ENCODE measurements at places on chromosomes 3 and 15.

DNA sequence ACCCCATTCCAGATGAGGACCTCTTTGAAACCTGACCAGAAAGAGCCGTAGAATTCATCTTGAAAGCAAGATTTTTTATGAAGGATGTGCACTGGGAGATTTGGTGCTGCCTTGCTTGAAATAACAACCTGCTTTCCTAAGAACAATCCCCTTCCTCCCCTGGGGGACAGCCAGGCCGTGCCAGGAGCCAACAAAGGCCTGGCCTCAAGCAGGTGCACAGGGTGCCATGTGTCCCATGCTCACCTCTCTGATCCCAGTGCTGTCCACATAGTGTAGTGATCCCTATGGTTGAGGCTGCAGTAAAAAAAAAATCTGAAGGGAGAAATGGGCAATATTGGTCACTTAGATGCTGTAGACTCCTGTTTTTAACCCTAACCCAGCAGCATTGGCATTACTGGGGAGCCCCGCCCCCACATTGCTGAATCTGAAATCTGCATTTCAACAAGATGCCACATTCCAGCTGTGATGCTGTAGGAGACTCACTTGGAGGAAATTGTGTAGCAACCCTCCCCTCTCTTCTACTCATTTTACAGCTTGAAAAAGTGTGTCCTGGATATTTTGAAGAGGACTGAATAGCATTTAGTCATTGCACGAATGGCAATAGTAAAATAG lies 171.2 kb downstream of the APBA2 start:
- DNase-seq = no peak

DNA sequence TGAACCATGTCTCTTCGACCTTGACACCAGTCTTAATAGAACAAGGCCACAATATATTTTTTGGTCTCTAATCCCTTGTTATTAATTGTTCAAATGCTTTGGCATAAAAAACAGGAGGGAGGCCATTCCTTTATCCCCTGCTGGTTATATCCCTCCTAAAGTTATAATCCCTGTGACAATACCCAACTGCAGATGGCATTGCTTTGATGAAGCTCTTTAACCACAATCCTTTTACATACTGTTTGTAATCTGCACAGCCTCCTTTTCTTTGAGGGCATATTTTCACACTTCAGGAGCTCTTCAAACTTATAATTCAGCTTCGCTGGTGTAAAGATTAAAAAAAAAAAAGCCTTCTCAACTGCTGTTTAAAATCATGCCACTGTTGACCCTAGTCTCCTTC lies 919.0 kb downstream of the EPHA3 start:
- DNase-seq = no peak

DNA sequence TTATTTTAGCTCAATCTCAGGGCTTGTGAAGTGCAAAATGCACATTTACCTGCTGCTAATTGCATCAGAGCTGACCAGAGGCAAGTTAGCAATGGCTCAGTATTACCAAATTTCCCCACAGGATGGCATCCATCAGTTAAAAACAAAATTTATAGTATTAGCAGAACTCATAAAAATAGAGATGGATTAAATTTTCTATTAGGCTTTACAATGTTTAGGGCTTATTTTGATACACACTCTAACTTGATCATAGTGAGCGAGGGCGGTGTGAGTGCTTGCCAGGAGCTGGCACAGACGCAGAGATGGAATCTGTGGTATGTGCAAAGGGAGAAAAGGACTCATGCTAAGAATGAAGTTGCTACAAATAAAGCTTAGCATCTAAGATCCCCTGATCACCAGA lies 241.0 kb downstream of the NSUN3 start:
- DNase-seq = peak; percentile 8

- DNase-seq = no peak
Observed at GRCh38 chr3:22898558-22898957, 304.6 kb upstream of the UBE2E2 start.

GRCh38 chr3:51896607-51897305 lies 6.4 kb downstream of the IQCF1 start:
- no peak for DNase-seq

DNA sequence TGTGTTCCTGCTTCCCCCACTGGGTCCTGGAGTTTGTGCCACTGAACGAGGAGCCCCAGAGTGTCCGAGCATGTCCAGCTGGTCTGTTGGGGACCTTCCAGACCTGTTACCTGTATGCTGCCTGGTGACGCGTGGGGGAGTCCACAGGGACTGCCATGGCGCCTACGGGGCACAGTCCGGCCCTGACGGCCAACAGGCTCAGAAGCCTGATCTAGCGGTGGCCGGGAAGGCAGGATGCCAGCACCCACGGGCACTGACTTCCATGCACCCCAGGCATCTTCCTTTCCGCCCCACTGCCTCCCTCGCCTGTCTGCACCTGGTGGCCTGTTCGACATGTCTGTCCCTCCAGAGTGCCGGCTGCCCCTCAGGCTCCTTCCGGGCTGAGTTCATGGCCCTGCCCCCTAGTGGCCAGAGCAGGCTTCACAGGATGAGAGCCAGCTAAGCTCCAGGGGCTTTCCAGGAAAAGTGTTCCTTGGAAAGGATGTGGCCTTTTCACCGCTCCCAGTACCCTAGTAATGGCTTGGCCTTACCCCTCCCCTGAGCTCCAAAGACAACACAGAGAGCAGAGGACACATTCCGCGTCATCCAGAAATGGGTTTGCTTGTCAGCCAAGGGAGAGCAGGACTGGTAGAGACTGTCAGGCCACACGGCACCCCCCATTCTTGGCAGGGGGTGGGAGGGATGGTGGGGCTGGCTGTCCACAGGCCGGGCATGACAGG lies 35.7 kb downstream of the NGRN start:
- DNase-seq = peak; percentile 83

DNA sequence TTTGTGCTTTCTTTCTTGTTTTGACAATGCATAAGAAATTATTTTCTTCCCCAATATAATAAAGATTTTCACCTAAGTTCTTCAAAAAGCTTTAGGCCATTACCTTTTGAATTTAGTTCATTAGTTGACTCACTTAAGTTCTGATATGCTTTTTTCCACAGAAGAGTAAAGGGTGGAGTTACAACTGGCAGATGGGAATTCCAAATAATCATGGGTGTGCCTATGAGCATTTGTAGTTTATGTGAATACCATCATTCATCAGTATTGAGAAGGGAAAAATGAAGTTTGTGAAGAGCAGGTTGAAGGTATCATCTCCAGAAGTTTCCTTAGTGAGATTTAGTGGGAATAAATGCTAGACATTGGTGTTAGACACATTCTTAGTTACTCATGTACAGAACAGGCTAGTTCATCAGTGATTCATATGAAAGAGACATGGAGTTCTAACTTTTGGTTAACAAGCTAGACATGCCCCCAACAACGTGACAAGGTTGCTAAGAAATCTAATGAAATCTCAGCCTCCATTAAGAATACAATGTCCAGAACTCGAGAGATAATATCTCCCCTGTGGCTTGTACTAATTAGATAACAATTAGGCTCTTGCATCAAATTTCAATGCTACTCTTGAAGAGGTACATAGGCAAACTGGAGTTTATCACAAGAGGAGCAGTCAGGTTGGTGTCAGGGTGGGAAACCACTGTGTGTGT lies 16.9 kb upstream of the ALCAM start:
- DNase-seq = no peak

- peak; percentile 91 for DNase-seq
Observed at GRCh38 chr3:37779289-37780152, 82.2 kb upstream of the CTDSPL start.

GRCh38 chr3:143824735-143825385 lies 23.4 kb downstream of the SLC9A9 start:
- DNase-seq = no peak

DNA sequence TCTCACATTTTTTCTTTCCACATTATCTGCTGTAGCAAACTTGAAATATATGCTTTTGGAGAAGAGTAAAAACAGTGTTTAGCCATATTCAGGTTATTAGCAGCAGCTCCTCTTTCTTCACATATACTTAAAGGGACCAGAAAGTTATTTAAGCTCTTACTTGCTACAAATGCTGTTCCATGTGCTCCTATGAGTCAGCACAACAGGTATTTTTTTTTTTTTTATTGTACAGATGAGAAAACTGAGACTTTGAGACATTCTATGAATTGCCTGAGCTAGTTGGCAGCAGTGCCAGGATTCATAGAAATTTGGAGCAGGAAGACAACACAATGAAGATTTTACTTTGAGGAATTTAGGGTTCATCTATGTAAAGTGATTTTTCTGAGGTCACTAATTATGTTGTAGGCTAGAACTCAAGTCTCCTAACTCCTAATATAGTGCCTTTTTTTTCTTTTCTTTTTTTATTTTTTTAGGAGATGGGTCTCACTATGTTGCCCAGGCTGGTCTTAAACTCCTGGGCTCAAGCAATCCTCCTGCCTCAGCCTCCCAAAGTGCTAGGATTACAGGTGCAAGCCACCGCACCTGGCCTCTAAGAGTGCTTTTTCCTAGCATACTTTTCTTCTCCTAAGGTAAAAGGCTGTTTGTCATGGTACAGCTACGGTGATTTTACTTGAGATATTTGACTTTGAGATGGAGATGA lies 23.6 kb downstream of the SETD5 start:
- DNase-seq = no peak

- DNase-seq = no peak
Observed at GRCh38 chr3:30135190-30135589, 471.2 kb upstream of the TGFBR2 start.

- DNase-seq = peak; percentile 44
Observed at GRCh38 chr15:48974882-48975281, 11.2 kb upstream of the SHC4 start.

GRCh38 chr3:71129611-71130431 lies 453.7 kb downstream of the FOXP1 start:
- DNase-seq = peak; percentile 85

GRCh38 chr3:23035927-23036640 lies 167.0 kb upstream of the UBE2E2 start:
- no peak for DNase-seq

GRCh38 chr15:68218847-68219798 lies 10.4 kb downstream of the CLN6 start:
- DNase-seq = no peak

GRCh38 chr3:142003291-142003690 lies 126.8 kb downstream of the ATP1B3 start:
- DNase-seq = no peak

- DNase-seq = no peak
Observed at GRCh38 chr3:108079877-108080276, 11.0 kb downstream of the CD47 start.

DNA sequence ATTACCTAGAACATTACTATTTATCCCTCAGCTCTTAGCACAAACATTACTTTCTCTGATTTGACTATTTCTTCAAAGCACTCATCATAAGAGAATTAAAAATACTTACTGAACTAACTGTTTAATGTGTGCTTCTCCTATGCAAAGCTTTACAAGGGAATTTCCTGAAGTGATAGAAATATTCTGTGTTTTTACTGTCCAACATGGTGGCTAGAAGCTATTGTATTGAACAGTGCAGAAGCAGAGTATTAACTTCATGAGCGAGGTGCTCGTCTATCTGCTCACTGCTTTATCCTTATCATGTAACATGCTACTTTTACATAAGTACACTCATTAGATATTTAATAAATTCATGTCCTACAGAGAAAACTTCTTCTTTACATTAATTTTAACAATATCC lies 239.1 kb downstream of the ISL2 start:
- DNase-seq = no peak

- DNase-seq = no peak
Observed at GRCh38 chr3:123392871-123393620, 55.8 kb downstream of the ADCY5 start.

DNA sequence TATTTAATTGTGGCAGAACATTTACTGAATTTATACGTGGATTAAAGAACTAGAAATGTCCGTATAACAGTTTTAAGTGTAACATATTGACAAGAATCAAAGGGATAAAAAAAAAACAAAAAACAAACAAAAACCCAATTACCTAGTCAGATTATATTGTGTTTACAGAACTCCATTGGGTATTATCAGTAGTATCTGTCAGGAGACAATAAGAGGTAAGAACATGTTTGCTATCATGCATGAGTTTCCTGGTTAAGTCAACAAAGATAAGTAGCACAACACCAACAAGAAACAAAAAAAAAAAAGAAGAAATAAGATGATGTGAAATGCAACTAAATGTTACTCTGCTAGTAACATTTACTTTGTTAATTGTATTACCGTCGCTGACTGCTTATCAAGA lies 570.6 kb downstream of the ZBBX start:
- no peak for DNase-seq

DNA sequence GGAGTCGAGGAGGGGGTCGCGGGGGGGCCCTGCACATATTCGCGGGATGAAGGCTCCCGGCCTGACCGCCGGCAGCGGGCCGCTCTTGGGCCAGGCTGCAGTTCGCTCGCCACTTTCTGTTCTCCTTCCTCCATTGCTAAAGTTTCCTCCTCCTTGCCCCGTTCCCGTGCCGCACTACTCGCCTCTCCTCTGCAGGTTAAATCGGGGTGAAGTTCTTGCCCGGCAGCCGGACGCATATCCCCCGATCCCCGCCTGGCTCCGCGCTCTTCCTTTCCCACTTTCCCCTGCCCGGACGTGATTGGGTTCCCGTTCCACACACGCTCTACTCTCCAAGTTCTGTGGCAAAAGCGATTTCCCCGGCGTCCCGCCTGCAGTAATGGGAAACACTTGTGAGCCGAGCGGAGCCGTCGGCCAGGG lies 556 bp downstream of the CRYBG3 start:
- peak; percentile 17 for DNase-seq

GRCh38 chr3:66586853-66587252 lies 86.0 kb upstream of the LRIG1 start:
- DNase-seq = no peak

DNA sequence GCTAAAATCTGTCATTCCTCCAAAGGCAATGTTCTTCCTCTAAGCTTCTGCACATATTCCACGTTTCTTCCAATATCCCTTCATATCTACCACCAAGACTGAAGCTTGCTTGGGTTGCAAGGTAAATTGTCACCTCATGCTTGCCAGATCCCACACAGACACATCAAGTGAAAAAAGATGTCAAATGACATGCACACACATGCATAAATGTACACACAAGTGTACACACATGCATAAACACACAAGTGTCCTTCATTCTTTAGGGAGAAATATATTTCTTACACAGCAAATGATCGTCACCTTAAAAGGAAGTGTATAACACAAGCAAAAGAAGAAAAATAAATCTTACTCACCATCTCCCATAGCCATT lies 59.4 kb downstream of the CLASP2 start:
- DNase-seq = peak; percentile 7

Measured in hematopoietic multipotent progenitor cell treated with erythropoietin and hydrocortisone succinate and interleukin-3 and kit ligand, for 4 days (in vitro differentiated cells).